ENCODE measurements at places on chromosomes 13 and 19.
A peak's percentile ranks its signal among the peaks of the same experiment; 100 is the strongest.

DNA sequence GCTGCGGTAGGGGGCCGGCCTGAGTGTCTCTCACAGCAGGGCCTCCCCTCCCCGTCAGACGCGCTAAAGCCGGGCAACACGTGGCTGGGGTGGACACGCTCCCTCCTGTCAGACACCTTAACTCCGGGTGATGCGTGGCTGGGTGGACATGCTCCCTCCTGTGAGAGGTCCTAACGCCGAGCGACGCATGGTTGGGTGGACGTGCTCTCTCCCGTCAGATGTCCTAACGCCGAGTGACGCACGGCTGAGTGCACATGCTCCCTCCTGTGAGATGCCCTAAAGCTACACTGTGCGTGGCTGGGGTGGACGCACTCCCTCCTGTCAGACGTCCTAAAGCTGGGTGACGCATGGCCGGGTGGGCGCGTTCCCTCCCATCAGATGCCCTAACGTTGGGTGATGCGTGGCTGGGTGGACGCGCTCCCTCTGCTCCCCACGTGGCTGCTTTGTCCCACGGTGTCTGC is 126.1 kb upstream of the MCF2L start:
- no peak for DNase-seq

- peak; percentile 87 for DNase-seq
Observed at GRCh38 chr13:57629821-57630235, 1.7 kb upstream of the PCDH17 start.

GRCh38 chr13:25752957-25753551 is 298.8 kb downstream of the SHISA2 start:
- DNase-seq = peak; percentile 94

- no peak for DNase-seq
Observed at GRCh38 chr19:51462276-51462675, 4.0 kb upstream of the SIGLEC8 start.

- no peak for DNase-seq
Observed at GRCh38 chr13:30702006-30702405, 33.3 kb upstream of the ALOX5AP start.

- no peak for DNase-seq
Observed at GRCh38 chr19:2782329-2782935, 641 bp downstream of the SGTA start.

DNA sequence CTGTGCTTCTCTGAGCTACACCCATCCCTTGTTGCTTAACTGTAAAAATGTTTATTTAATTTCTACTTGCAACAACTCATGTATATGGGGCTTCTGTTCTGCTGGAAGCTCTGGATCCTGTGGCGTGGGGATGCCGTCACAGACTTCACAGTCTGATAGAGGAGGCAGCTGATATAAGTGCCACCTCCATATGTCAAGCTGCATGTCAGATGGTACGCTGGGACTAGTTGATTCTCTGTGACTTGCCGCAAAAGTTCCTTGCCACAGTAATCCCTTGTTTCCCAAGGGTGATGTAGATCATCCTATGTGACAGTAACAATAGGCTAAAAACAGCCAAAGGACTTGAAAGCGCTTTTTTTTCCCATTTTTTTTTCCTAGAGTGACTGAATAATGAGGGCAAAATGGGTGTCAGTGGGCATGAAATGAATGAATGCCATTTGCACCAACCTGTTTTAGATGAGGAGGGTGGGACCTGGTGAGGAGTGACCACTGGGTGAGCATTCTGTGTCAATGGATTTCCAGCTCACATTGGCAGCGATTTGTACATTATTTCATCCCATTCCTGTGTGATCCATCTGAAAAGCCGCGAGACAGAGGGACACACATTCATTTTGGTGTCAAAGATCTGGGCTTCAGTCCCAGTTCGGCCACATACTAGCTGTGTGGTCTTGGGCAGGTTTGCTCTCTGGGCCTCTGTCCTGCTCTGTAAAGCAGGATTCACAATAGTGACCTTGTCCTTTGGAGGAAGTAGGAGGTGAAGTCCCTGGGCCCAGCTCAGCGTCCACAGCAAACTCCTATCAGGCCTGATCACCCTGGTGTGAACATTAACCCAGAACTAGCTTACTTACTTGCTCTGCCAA is 88.9 kb upstream of the RNF113B start:
- peak; percentile 72 for DNase-seq

- no peak for DNase-seq
Observed at GRCh38 chr13:21894091-21894490, 223.2 kb downstream of the FGF9 start.

- DNase-seq = no peak
Observed at GRCh38 chr13:98917116-98917515, 60.7 kb downstream of the DOCK9 start.

DNA sequence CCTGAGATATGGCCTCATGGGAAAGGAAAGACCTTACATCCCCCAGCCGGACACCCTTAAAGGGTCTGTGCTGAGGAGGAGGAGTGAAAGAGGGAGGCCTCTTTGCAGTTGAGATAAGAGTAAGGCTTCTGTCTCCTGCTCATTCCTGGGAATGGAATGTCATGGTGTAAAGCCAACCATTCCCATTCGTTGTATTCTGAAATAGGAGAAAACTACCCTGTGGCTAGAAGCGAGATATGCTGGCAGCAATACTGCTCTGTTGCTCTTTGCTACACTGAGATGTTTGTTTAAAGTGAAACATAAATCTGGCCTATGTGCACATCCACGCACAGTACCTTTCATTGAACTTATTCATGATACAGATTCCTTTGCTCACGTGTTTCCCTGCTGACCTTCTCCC is 783 bp upstream of the ZNF587B start:
- peak; percentile 41 for DNase-seq

- DNase-seq = no peak
Observed at GRCh38 chr13:111123221-111123620, 8.1 kb downstream of the ARHGEF7 start.

DNA sequence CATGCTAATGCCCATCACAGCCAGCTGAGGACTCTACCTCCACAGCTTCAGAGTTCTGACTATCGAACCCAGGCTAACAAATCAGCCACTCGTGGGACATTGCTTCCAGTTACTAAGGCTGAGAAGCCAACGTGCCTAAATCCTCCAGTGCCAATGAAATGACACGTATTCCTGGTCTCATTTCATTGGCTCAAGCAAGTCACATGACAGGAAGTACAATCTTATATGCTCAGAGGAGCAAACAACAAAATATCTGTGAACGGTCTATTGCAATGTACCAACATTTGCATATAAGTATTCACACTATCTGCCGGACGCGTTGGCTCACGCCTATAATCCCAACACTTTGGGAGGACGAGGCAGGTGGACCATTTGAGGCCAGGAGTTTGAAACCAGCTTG is 12.8 kb upstream of the IZUMO2 start:
- no peak for DNase-seq

DNA sequence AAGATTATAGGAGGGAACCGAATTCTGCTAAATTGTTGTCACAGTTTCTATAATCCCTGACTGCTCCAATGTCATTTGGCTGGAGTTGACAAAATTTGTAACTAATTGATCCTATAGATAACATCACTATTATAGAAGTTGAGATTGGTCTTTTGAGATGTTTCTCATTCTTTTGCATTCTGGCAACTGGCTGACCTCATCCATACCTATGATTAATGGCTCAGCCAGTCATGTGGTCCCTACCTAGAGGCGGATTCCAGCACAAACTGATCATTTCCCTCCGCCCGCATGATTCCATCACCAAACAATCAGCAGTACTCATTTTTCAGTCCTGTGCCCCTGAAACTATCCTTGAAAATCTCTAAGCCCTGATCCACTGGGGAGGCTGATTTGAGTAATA is 4.2 kb downstream of the PSG2 start:
- DNase-seq = peak; percentile 80

- DNase-seq = no peak
Observed at GRCh38 chr13:30874561-30874960, 31.5 kb upstream of the MEDAG start.

DNA sequence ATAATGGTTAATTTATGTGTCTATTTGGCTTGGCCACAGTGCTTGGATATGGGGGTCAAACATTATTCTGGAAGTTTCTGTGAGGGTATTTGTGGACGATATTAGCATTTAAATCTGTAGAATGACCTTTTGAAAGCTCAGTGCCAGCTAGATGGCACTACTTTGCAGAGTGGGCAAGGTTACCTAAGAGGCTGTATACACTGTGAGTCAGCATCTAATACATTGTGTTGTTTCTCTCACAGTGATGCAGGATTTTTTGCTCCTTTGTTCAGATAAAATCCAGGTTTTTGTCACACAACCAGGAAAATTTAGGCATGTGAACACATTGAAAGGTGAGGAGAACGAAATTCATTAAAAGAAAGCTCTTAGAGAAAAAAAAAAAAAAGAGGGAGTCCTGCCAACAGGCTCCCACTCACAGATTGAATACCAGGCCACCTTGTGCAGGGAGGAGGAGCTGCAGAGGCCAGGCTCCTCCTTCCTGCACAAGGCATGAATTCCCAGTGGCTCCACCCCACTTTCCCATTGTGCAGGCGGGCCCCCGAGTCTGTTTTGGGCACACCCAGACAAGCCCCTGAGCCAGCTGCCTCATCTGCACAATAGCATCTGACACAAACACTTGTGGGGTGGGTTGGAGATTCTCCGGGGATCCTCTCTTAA is 551.0 kb upstream of the ATXN8OS start:
- no peak for DNase-seq

DNA sequence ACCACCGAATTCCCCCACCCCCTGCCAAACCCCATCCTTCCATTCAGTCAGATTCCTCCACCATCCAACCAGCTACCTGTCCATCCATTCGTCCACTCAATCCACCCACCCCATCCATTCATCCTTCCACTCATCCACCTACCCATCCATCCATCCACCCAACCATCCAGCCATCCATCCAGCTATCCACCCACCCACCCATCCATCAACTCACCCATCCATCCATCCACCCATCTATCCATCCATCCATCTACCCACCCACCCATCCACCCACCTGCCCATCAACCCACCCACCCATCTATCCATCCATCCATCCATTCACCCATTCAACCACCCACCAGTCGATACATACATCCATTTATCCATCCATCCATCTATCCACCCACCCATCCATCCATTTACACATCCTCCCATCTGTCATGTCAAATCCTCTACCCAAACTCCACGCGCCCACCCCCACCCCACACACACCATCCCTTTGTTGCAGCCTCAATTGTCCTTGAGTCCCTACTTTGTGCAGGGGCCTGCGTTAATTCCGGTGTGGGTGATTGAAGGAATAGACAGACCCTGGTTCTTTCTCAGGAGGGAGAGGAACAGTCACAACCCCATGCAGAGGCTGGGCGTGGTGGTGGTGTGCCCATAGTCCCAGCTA is 5.3 kb upstream of the SLC5A5 start:
- DNase-seq = no peak

DNA sequence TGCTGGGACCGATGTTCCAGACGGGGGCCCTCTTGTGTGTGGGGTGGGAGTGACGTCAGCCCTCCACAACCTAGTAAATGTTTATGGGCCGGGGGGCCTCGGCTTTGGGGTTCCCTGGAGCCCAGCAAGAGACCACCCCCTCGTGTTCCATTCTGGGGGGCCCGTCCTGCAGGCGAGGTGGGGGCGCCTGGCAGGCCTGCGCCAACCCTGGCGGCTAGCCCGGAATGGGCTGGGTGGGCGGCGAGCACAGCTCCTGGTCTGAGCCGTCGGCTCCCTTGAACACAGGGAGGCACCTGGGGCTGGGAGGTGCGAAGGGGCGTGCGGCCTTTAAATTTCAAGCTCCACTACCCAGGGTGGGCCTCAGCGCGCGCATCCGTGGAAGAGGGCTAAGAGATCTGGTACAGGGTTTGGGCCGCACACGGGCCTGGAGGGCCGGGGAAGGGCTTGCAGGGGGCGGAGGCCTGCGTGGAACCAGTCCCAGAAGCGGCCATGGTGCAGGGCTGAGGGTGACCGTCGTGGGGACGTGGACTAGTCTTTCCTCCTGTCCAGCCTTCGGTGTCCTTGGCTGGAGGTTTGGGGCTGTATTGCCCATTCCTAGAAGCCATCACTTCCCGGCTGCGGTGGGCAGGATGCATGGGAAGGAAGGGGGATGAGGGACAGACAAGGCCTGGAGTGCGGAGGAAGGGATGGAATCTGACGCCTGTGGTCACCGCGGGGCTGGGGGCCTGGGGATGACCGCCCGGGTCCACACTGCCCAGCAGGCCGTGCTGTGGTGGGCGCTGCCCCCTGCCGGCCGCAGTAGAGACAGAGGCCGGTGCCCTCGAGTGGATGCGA is 11.4 kb downstream of the NDUFA11 start:
- peak; percentile 15 for DNase-seq

- DNase-seq = no peak
Observed at GRCh38 chr13:112752211-112752610, 62.4 kb downstream of the ATP11A start.

DNA sequence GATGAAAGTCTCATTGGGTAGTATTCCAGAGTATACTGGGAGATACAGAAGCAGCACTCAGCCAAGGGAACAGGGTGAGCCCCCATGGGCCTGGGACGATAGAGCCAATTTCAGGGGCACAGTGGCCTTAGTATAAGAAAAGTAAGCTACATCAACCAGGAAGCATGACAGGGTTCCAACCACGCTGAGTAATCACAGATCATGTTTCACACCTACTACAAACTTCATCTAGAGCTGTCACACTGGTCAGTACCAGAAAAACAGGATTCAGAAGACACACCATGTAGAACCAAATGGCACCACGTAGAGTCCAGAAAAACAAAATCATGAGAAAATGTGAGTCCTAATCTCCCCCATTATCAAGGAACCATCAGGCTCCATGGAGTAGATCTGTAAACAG is 1292.4 kb upstream of the MIR17HG start:
- DNase-seq = peak; percentile 31

DNA sequence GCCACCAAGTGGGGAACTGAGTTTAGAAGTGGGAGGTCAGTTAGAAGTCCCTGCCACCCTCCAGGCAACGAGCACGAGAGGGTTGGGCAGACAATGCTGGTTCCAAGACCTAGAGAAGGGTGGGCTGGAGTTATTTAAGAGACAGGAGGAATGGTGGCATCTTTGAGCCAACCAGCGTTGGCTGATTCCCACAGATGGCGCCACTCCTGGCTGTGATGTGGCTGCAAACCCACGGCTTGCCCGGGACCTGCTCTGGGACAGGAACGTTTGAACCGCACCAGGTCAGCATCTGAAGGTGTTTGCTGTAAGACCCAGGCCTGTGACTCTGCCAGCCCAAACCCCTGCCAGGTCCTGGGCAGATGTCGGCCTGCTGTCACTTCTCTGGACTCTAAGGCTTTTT is 42.8 kb downstream of the BICRA start:
- no peak for DNase-seq

GRCh38 chr13:23354520-23354919 is 79.0 kb downstream of the SACS start:
- no peak for DNase-seq

DNA sequence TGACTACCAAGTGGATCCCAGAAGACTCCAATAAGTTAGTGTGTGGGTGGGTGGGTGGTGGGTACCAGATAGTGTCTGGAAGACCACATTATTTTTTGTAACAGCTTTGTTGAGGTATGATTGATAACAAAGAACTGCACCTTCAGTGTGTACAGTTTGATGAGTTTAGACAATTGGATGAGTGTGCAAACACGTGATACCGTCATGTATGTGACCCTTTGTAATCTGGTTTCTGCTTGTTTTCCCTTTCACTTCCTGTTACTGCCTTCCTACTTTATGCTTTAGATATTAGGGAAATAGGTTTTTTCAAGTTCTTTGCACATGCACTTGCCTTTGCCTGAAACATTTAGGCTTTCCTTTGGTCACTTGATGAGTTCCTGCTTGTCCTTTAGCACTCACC is 8.5 kb downstream of the RPL21 start:
- DNase-seq = no peak

GRCh38 chr19:52138278-52138982 is 1.3 kb downstream of the ZNF616 start:
- DNase-seq = peak; percentile 16

GRCh38 chr13:42363941-42364612 is 92.1 kb downstream of the AKAP11 start:
- peak; percentile 8 for DNase-seq
